Stimulated activated CD8-positive, alpha-beta memory T cell treated with anti-CD3 and anti-CD28 coated beads, Interleukin-2, amount 100 ng/mL, for 1 hour (primary cell): ENCODE measurements at places on chromosomes 6 and 20.

DNA sequence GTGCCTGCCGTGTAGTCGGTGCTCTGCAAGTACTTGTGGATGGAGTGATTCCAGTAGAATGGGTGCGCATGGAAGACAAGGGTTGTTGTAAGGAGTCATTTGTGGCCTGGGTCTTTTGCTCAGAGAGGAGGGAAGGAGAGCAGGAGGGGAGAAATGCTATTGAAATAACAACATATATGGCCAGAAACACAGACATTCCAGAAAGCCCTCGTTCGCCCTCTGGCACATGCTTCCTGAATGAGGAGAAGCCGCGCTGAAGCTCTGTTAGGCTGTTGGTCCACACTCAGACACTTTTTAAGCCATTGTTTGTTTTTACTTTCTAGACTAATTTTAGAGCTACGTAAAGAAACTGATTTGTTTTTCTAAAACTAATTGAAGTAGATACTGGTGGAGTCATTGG, 107.4 kb downstream of the RPP40 start:
- no peak for DNase-seq

GRCh38 chr6:50437901-50438300, 275.4 kb upstream of the TFAP2D start:
- DNase-seq: no peak

DNA sequence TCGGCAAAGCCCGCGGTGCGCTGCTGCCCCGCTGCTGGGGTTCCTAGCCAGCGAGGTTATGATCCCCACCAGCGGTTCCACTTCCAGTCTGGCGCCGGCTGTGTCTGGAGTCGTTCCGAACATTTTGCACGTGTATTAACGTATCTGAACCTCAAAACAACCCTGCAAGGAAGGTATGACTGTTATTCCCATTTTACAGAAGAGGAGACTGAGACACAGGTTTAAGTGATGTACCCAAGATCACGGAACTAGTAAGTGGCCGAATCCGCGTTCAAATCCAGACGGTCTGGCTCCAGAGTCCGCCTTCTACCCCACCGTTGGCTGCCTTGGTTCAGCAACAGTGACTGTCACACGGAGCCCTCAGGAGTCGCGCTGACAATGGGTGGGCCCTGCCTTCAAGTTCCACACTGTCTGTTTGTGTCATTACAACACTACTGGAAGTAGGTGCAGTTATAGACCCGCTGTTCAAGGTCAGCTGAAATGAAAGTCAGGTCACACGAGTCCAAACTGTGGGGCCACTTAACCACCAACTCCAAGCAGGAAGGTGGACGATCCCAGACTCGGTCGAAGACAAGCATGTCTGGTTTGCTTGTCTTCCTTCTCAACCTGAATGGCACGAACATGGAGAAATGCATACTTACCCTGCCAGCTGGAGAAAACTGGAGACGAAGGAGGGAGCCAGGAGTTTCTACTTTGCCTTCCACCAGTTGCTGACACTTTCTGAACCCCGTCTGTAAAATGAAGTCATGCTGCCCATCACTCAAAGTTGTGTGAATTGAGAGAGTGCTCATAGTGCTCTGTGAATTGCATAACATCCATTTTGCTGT, 803 bp upstream of the SRXN1 start:
- no peak for DNase-seq

- DNase-seq: no peak
These were observed 115.9 kb downstream of the CD24 start for GRCh38 chr6:106858653-106859092.

DNA sequence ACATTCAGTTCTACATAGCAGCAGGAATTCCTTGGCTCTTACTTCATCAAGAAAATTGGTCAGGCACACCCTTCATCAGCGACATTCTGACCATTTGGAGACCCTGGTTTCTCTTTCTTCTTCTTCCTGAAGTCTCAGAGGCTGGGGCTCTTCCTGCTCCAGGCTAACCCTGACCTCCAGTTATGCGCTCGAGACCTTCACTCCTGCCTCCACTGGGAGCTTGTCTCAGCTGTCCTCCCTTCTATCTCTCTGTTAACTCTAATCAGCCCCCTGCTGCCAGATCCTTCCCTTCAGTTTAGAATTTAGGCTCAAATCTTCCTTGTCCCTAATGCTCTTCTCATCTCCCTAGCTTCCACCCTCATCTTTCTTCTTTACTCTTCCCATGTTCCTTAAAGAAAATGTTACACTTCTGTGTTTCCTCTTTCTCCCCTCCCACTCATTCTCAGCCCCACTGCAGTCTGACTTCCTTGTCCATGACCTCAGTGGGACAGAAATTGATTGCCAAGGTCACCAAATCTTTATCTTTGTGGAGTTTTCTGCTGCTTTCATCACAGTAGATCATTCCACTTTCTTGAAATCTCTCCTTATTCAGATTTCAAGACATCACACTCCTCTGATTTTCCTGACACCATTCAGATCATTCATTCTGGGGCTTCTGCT, 8.4 kb upstream of the HLA-DOA start:
- DNase-seq: no peak

DNA sequence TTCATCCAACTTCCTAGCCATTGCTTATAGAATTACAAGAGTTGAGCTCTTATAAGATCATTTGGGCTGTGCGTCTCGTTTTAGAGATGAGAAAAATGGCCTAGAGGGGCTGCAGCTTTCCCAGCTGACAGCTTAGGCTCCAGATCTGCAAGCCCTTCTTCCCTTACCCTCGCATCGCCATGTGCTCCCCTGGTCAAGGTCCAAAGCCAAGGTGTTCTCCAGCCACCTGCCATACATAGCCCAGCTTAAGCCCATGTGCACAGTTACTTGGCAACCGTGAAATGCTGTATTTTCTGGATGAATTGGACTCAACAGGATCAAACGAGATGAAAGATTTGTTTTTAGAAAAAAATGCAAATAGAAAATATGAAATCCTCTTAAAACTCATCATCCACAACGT, 7.9 kb downstream of the MAP3K4 start:
- no peak for DNase-seq
